ENCODE measurements at places on chromosomes 1 and 21. TPM values are rescaled to one million over a fixed set of nuclear protein-coding genes. Genes with fewer than 3 reads are reported as not detected.

- DNase-seq = no peak
Observed at GRCh38 chr1:37309574-37309973, 164.8 kb upstream of the ZC3H12A start.

DNA sequence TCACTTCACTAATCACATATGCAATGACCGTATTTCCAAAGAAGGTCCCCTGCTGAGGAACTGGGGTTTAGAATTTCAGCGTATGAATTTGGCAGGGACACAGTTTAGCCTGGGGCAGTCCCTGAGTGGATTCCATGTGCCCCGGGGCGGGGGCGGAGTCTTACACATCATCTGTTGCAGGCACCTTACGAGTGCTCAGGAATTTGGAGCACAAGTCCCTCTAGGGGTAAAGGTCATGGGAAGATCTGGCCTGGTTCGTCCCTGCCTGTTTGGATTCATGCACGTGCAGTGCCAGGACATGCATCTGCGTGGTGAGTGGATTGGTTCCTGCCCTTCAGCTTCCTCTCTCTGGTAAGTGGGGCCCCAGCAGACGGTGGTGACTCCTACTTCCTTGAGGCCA is 208.3 kb upstream of the C1orf174 start:
- DNase-seq = no peak

GRCh38 chr21:18114810-18115209 is 129.8 kb upstream of the CHODL start:
- DNase-seq = no peak

The SPRR3 gene
- total RNA-seq = not detected
